ENCODE measurements at places on chromosomes 5 and 9.

- DNase-seq = no peak
Measured at GRCh38 chr5:179467441-179467840, 82.9 kb upstream of the RUFY1 start.

GRCh38 chr5:165981671-165982070 lies 2309.8 kb upstream of the WWC1 start:
- no peak for DNase-seq

DNA sequence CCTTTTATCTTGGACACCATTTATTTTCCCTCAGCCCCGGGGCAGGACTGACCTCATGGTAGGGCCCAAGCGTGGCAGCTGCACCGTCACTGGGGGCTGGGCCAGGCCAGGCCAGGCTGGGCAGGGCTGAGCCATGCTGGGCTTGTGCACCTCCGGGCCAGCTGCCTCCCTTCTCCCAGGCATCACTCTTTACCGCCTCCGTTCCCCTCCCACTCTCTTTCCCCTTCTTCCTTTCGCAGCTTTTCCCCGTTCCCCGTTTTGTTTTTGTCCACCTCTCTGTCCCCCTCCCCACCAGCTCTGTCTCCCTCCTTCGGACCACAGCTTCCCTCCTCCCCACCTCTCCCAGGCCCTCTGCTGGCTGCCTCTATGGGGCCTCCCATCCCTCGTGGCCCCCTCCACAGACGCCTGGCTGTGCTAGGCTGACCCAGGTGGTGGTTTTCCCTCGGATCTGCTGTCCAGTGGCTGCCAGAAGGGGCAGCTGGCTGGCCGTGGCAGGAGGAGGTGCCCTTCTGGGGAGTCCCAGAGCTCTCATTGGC lies 17.9 kb downstream of the FGF18 start:
- no peak for DNase-seq

DNA sequence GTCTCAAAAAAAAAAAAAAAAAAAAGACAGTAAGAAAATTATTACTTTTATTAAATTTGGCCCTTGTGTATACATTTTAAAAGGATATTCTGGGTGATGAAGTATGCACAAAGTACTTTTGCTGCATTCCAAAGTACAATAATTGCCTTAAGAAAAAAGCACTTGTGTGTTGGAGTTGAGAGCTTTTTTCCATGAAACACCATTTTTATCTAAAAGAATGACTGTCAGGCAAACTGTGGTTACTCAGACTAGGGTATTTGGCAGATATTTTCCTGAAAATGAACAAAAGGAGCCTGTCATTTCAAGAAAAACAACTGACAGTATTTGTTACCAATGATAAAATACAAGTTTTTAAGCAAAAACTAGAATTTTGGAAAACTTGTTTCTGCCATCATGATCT lies 84.3 kb upstream of the PTPN3 start:
- DNase-seq = no peak

DNA sequence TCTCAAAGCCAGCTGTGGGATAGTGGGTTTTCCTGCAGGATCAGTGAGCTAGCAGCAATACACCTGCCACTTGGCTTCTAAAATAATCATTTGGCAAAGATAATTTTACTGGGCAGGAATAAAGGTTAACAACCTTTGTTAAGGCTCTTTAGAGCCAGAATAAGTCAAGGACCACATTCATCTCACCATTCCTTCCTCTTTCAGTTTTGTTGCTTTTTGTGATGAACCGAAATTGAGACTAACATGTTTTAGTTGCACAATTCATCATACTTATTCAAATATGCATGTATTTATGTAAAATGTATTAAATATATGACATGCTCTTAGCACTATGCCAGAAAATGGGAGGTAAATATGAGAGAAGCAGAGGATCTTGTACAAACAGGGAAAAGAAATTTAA lies 824.4 kb upstream of the TYRP1 start:
- peak; percentile 7 for DNase-seq

- no peak for DNase-seq
Measured at GRCh38 chr5:318341-318897, 3.1 kb upstream of the AHRR start.

GRCh38 chr9:127448112-127448805 lies 2.9 kb downstream of the RPL12 start:
- no peak for DNase-seq

DNA sequence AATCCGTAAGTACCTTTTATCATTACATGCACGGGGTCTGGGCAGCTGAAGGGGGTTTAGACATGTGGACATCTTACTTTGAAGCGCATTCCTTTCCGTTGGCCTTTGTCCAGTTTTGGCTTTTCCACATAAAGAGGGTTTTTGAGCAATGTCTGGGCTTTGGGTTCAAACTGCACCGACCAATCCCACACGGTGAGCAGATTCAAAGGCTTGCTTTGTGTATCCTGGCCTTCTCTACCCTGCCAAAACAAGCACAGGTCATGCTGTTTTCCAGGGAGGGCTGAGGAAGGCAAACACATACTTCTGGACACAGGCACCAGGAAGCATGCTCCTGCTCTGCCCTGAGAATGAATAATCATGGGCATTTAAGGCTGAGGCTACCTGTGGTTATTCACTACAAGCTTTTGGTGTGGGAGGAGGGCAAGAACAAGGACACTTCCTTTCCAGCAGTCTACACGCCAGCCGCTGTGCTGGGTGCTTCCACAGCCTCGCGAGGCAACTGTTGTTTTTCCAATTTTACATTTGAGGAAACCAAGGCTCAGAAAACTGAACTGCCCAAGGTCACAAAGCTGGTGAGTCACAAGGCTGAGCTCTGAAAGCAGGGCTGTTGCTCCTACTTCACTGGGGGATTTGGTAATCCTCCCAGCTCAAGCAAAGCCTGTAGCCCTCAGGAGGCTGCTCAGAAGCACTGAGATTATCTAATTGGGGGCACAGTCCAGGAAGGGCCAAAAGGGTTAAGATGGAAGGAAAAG lies 59.8 kb upstream of the GOLPH3 start:
- DNase-seq = no peak

DNA sequence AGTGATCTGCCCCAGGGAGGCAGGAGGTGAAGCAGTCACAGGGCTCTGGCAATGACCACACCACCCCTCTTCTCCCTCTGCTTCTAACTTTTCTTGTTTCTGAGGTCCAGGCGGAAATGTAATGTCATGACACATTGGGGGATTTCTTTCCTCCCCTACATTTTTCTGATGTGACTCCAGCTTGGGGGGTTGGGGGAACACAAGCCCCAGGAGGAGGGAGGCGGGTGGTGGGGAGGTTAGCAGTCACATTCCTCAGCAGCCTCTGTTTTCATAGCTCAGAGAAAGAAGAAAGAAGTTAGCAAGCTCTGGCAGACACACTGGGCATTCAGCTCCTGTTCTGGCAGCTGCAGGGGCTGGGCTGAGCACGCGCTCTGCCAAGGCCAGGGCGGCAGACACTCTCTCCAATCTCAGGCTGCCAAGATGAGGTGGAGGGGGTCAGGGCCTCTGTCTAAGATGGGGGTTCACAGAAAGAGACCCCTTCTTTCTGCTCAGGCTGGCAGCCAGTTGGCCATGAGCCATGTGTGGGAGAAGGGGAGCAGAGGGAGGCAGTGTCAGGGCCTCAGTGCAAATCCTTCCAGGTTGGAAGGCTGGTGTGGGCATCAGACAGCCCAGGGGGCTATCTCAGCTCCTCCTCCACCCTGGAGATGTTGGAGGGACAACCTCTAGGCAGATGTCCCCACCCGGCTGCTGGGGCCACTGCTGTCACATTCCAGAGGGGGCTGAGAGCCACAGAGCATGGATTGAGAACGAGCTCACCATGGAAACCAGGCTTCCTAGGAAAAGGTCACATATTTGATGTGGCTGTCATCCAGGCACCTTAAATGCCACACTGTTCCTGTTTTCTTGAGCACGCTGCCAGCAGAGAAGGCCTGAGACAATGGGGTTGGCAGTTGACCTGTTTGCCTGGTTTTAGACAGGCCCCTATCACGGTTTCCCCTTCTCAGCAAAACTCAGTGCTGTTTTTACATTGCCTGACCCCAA lies 20.1 kb upstream of the PFDN1 start:
- no peak for DNase-seq

- DNase-seq = no peak
Measured at GRCh38 chr9:81032831-81033230, 656.5 kb downstream of the TLE1 start.
